Brain pericyte (primary cell): ENCODE measurements at places on chromosomes 16 and 17.

- DNase-seq: no peak
These were observed 95.5 kb upstream of the ZNF469 start for GRCh38 chr16:88287219-88287618.

DNA sequence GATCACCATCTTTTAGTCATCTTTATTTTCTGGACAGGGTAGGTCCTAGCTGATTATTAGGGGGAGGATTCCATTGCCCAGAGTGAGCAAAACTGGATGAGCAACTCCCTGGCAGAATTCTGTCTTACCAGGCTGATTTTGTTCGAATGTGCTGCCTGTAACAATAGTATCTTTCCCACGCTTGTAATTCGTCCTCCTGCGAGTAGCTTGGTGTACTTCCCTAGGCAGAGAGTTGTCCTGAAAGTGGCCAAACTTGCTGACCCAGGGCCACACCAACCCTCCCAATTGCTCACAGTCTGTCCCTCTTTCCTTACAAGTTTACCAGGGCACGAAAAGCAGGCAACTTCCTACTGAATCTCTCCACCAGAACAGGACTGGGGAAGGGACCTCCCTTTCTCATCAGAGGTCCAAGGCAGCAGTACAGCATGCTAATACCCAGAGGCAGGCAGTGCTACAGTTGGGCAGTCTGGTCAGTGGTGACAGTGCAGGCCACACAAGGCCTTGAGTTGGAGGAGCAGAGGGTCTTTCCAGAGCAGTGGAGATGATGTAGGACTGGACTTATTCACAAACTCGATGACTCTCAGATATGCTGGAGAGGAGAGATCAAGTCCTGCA is 67.8 kb upstream of the NLK start:
- no peak for DNase-seq

- no peak for DNase-seq
These were observed 38.4 kb upstream of the XYLT1 start for GRCh38 chr16:17509194-17509593.

DNA sequence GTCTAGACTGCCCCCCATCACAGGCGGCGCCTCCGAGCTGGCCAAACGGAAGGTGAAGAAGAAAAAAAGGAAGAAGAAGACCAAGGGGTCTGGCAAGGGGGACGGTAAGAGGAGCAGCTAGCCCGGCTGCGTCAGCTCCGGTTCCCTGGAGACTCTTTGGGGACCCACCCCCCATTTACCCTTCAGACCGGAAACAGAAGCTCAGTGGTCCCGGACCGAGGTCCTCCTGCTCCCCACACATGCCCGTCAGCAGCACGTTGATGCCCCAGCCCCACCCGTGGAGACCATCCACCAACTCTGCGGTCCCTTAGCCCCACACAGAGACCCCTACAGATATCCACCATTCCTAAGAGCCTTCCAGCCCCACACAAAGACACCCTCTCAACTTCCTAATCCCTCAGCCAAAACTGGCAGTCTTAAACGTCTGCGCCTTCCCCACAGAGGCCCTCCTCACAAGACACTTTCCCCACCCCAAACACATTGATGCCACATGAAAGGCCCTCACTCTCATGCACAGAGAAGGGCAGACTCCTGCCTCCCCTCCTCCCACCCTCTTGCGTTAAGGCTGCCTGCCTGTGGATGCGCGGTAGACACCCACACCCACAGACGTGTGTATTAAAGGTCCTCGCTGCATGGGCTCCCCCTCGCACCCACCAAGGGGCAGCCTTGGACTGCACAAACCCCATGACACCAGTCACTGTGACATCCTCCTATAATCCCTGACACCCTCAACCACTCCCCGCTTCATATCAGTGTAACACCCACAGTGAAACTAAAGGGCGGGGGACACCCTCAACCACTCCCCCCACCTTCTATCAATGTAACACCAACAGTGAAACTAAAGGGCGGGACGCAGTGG is 58.2 kb upstream of the RPH3AL start:
- DNase-seq: no peak

DNA sequence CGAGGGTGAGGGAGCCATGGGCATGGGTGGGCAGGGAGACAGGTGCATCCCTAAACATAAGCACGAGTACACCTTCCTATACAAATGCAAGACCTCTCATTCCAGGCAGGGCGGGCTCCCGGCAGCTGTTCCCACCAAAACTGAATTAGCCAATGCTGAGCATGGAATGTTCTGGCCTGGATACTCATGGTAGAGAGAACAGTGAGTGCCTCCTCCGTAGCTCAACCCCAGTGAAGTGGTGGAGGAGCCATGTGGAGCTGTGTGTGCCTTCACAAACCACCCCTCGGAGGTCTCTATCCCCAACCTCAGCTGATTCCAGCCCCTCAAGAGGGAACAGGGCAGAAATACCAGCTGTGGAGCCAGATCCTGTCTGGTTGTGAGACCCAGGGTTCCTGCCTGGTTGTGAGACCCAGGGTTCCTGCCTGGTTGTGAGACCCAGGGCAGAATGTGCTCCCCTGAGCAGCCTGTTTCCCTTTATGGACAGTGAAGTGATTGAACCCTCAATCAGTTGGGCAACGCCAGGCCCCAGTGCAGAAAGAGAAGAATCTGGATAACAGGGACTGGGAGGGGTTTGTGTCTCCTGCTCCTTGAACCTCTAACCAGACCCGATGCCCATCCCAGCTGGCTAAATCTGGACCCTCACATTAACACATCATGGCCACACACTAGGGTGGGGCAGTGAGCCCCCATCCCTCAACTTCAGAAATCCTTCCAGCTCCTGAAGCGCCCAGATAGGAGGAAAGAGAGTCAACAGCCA is 2.4 kb upstream of the CDH16 start:
- DNase-seq: no peak

- no peak for DNase-seq
These were observed 122.1 kb upstream of the HSBP1 start for GRCh38 chr16:83685615-83686165.

DNA sequence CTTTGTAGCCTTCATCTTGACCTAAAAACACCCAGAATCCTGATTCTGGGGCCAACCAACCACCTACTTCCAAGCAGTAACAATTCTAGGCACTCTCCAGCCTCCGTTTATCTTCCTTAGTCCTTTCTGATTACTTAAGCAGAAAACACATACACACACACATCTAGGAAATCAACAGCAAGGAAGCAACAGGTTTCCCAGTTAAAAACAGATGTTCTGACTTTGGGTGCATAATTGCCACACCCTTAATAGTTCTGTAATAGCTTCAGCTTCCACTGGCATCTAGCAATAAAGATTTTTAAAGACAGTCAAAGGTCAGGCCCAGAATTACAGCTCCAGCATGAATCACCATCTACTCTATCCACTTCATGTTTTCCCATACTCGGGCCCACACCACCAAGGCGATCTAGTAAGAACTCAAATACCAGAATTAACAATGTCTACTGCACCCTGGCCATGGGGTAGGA is 2.6 kb downstream of the ARHGAP17 start:
- DNase-seq: no peak

DNA sequence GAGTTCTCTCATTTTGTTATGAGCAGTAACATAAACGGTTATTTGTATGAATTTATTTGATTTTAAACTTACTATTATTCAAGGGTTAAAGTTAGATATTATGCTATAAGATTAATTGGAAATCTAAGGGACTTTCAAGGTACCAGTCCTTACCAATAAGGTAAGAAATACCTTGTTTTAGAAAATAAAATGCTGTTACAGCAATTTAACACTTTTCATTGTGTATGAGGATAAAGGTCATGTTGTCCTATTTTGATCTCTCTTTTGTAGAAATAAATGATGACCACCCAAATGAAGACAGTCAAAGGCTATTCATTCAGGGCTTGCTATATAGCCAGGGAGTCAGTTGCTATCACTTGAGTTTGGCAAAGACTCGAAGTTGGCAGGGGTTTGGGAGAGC is 1185.9 kb upstream of the GOT2 start:
- no peak for DNase-seq

DNA sequence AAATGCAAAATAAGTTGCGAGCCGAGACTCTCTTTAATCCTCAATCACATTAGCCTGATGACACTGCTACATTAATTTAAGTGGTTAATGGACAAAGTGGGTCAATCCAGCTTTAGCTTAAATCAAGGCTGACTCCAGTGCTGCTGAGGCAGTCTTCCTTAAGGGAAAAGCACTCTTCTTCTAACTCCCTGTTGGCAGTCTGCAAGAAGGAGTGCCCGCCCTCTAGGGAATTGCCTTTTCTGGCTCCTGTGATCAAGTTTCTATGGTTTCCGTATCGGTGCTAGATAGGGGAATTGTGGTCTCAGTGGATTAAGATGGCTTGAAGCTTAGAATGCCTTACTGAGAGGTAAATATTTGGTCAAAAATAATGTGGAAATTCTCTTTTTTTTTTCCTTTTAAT is 41.0 kb downstream of the HS3ST3B1 start:
- no peak for DNase-seq

GRCh38 chr16:89828870-89829629 is 775 bp downstream of the SPIRE2 start:
- DNase-seq: no peak

- DNase-seq: no peak
These were observed 66.4 kb downstream of the MYH11 start for GRCh38 chr16:15790458-15790857.

DNA sequence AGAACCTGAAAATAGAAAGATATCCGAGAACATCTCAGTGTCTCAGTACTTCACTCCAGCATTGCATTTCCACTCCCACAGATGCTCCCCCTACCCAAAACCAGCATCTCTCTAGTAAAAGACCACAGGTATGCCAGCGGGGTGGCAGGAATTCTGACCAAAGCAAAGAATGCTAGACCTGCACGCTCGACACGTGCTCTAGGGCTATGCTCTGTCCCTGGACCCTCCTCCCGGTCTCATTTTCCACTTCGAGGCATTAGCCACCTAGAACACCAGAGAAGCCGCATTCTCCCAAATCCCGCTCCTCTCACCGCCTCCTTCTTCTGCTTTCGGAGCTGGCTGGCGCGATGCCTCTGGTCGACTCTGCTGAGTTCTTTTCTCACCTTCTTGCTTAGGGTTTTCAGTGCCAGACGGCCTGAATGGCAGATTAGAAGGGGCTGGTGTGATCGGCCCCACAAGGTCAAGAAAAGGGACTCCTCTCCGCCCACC is 487 bp downstream of the TSR1 start:
- DNase-seq: no peak

GRCh38 chr16:7653746-7654461 is 321.3 kb downstream of the RBFOX1 start:
- no peak for DNase-seq

DNA sequence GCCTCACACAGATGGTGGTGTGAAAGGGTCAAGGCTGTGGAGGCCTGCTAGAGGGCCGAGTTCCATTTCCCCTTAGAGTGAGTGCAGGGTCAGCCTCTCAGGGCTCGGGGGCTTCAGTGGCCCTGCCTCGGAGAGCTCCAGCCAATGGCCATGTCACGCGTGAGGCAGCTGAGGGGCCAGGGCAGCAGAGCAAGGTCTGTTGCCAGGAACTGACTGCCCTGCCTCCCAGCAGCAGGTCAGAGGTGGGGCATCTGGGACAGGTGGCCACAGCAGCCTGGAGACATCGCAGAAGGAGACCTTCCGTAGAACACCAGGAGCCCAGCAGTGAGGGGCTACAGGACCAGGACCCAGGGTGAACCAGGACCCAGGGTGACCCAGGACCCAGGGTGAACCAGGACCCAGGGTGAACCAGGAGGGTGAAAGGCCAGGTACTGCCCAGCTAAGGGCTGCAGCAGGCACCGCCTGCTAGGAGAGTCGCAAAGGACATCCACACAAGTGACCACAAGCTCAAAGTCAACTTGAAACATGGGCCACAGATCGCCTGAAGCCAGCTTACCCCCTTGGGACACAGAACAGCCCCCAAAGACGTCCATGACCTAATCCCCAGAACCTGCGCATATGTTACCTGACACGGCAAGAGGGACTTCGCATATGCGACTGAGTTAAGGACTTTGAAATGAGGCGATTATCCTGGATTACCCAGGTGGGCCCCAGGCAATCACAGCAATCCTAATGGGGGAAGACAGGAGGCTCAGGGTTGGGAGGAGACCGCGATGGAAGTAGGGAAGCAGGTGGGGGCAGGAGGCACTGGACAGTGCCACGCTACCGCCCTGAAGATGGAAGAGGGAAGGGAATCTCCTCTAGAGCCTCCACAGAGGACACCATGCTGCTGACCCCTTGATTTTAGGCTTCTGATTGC is 4.8 kb upstream of the MEAK7 start:
- no peak for DNase-seq
